ENCODE measurements at places on chromosomes 4 and X.

DNA sequence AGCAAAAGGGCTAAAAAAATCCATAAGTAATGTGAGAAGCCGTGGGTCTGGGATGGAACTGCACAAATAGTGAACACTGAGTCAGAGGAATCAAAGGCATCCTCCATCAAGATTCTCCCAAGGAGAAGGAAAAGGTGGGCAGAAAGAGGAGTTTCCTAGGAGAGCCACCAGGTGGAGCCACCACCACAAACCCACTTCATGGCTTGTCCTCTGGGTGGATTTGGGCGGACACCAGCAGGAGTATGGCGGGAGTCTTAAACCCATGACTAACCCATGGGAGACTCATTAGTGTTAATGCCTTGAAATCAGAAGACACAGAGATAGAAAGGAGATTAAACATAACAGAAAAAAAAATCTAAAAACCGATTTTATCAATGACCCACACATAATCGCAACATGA lies 147.7 kb downstream of the SH3KBP1 start:
- ATAC-seq: no peak

- ATAC-seq: no peak
Measured at GRCh38 chr4:29013341-29013740, 1706.8 kb upstream of the PCDH7 start.

DNA sequence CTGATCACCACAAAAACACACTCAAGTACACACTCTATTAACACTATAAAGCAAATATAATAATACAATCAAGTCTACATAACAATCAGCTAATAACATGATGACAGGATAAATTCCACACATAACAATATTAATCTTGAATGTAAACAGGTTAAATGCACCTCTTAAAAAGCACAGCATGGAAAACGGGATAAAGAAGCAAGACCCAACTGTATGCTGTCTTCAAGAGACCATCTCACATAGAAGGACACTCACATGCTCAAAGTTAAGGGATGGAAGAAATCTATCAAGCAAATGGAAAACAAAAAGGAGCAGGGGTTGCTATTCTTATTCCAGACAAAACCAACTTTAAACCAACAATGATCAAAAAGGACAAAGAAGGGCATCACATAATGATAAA lies 28.1 kb downstream of the CBR4 start:
- no peak for ATAC-seq

- no peak for ATAC-seq
Measured at GRCh38 chr4:150004481-150004880, 73.8 kb upstream of the DCLK2 start.

- ATAC-seq: no peak
Measured at GRCh38 chr4:52957835-52958631, 95.9 kb downstream of the RASL11B start.

DNA sequence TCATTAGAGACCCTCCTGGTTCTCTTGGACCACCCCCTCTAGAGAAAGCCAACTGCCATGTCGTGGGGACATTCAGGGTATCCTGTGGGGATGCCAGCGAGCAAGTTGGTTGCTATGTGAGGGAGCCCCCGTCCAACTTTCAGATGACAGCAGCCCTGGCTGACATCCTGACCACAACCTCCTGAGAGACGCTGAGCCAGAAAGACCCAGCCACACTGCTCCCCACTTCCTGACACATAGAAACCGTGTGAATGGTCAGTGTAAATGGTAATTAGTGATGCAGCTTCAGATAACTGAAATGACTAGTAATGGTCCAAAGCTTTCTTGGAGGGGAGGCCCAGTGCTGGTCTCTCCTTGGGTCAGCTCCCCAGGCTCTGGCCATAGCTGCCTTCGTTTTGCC lies 10.8 kb downstream of the CLCN4 start:
- no peak for ATAC-seq

GRCh38 chr4:4803216-4803911 lies 56.1 kb upstream of the MSX1 start:
- ATAC-seq: no peak

- peak; percentile 86 for ATAC-seq
Measured at GRCh38 chr4:52641854-52642563, 17.1 kb downstream of the USP46 start.

DNA sequence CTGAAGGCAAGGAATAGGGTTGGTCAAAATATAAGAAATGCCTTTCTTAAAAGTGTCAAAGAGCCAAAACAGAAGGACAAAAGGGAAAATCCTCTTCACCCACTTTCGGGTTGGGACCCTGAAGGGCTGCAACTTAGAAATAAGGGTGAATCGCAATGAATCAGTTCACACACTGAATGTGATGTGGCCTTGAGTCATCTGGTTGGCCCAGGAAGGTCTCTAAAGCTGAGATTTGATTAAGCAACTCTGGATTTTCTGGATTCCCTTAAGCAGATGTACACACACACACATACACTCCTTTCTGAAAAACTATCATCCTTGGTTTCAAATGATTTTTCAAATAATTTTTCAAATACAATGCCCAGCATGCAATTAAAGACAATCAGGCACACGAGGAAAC lies 13.1 kb downstream of the TAB3 start:
- ATAC-seq: peak; percentile 76

DNA sequence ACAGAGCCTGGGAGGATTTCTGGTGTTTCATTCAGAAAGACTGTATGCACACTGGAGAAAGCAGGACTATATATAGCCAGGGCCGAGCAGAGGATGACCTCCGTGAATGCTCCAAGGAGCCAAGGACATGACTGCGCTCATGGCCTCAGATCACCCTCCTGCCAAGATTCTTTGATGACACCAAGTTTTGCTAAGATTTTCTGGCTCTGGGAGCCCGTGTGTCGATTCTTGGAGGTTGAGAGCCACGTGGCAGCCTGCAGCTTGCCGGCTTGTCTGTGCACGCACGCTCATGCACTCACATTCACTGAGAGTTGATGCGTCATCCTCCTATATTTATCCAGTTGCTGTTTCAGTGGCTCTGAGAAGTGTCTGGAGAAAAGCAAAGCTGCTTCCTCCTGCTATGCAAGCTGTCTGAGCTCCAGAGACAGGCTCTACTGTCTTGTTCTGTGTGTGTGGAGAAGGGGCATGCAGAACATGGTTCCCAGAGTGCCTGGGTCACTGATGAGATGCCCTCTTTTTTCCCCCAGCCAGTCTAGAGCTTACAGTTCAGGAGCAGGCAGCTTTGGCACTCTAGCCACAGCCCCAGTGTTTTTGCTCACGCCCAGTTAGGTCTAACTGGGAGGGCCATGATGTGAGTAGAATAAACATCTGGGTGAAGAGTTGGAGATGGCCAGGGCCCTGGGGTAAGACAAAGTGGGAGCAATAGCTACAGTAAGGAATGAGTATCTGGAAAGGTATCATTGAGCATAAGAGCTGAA lies 64.9 kb upstream of the SCOC start:
- ATAC-seq: no peak

DNA sequence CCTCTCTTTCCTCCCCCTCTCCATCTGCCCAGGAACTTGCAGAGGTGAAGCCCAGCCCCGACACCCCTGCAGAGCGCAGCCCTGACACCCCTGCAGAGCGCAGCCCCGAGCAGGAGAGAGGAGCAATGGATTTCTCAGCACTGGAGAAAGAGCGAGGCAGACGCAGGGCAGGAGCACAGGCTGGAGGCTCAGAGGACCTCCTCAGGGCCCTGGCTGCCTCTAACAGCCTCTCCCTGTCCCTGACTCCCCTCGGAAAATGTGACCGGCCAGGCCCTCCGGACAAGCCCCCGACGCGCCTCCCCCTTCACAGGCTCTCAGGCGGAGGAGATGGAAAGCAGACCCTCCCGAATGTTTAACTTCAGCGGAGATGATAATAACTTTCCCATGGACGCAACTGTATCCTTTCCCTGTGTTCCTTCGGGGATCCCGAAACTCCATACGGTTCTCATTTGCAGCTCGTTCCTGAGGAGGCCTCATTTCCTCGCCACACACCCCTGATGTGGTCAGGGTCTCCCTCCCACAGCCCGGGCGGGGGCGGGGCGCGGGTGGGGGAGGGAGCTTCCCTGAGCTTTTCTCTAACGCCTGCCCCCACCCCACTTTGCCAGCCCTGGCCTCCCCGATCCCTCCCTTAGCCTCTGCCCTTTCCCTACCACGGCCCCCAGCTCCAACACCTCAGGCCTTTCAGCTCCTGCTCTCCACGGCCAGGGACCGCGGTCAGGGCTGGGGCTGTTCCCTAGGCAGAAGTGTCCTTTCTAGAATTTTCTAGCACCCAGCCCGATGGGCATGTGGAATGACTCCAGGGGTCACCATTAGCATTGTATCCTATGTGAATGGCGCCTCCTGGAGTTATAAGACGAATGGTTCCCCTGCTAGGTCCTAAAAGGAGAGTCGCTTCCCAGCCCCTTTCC lies 201.1 kb upstream of the BCOR start:
- ATAC-seq: no peak

- ATAC-seq: no peak
Measured at GRCh38 chr4:23747281-23747735, 142.5 kb downstream of the PPARGC1A start.

- no peak for ATAC-seq
Measured at GRCh38 chr4:126591583-126591982, 1041.2 kb upstream of the INTU start.

DNA sequence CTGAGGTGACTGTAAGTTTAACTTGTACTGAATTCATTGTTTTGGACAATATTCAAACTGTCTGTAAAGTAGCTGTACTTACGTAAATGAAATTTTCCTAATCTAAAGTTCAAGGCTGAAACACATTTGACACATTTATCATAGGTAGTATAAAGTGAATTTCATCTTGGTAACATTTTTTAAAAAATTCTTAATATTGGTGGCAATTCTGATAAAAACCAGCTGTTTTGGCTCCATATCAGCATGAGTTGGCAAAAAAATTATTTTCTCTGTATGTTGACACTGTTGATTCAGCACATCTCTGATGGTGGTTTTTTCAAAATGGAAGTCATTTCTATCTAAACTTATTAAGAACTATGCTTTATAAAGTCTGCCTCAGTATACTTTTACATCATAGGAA lies 30.9 kb downstream of the CXorf58 start:
- ATAC-seq: no peak

DNA sequence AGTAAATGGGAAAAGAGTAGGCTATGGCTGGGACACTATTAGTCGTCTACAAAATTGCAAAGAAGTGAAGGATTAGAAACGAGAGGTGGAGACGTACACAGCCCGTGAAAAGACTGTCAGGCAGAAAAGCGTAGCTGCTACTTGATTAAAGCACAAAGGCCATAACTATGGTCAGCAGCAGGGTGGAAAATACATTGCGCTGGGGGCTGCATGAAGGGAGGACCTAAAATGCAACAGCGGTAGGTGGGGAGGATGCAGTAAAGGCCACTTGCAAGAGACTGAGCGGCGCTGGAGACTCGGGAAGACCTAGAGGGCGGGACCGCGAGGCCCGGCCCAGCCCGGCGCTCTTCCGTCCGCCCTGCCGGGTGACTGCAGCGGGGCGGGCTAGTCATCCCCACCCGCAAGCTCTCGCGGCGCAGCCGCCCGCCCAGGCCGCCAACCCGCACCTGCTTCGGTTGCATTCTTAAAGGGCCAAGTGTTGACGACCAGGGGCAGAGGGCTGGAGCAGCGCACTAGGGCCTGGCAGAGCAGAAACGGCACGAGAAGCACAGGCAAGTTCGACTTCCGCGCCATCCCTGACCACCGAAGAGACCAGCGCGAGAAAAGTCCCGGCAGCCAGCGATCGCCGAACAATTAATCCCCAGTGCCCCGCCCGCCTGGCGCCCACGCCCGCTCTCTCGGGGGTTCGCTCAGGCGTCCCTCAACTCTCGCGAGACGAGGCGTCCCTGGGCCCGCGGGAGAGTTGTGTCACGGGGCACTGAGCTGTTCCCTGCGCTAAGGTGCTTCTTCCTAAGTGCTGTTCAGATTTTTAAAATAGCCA lies at the start of gene AGA:
Gene AGA (minus strand): TSS at position 635 of the 820 bp plus-strand sequence. CDS start 62 bp downstream, at position 573.
- ATAC-seq: peak; percentile 95

DNA sequence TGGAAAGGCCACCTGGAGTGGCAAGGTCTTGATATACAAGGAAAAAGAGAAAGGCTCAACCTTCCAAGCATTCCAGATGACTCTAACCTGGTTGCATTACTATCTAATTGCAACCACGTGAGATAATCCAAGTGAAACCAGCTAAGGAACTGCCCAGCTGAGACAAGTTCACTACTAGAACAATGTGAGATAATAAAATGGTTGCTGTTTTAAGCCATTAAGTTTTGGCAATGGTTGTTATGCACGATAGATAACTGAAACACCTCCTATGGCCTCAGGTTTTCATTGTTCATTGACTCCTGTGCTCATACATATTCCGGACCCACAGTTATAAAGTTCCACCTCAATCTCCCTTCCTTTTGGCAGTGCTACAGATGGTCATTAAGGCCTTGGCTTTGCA lies 9.2 kb upstream of the CXorf66 start:
- ATAC-seq: no peak

DNA sequence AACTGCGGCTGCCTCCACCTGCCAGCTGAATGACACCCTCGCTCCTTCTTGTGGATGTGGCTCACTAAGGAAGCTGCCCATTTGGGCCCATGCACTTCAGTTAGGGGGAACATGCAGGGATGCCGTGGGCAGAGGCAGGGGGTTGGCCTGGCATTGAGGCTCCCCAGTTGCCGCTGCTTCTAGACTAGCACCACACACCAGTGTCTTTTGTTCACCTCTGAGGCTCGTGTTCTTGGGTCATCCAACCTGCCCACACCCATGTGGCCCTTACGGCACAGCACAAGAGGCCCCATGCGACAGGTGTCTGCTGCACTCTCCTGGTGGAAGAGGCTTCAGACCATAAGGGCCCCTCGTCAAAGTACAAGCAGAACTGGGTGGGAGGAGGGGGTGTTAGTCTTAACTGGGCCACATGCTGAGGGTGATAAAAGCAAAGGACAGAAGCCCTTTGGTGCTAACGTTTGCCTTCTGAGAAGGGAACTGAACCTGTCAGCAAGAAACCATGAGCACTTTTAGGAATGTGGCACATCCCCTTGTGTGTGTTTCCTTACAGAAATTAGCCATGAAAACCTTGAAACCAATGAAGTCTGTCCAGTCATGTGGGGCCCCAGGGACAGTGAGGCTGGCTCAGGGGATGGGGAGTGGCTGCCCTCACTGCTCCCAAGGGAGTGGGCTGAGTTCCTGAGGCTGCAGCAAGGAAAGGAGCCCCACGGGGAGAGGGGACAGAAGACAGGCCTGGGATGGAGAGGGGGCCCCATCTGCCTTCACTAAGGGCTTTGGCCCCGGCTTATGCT lies 39.2 kb downstream of the MAP7D3 start:
- no peak for ATAC-seq

Data from activated CD4-positive, CD25-positive, alpha-beta regulatory T cell treated with anti-CD3 and anti-CD28 coated beads, Interleukin-2, amount 50 U/mL, for 24 hours (primary cell).